Stimulated activated CD4-positive, alpha-beta T cell treated with anti-CD3 and anti-CD28 coated beads, Interleukin-1b, Interleukin-23, amount 100 ng/mL, for 4 hours (primary cell): ENCODE measurements at places on chromosomes 16 and 17.

DNA sequence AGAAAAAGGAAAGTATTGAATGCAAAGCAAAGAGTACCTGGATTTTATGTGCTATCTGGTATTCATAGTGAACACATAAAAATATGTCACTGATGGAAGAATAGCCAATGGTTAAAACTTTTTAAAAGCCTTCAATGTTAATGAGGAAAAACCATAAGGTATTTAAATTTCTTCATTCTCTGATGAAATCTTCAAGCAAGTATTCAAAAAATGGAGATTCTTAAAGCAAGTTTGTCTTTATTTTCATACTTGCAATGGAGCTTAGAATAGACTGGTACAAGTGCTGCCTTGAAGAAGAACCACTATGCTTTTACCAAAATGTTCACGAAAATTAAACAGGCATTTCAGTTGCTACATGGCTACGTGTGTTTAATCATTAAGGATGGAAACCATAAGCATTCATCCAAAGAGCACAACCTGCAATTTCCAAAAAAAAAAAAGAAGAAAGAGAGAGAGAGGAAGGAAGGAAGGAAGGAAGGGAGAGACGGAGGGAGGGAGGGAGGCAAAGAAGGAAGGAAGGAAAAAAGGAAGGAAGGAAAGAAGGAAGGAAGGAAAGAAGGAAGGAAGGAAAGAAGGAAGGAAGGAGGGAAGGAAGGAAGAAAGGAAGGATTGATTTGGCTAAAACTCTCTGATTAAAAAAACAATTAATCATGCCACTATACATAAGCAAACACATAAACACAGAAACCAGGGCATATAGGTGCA, 17.6 kb downstream of the HS3ST3A1 start:
- no peak for DNase-seq

GRCh38 chr16:86145669-86146068, 246.7 kb downstream of the IRF8 start:
- no peak for DNase-seq

GRCh38 chr17:27764589-27764988, 35.7 kb downstream of the NOS2 start:
- DNase-seq = no peak

GRCh38 chr16:64450177-64450576, 671.7 kb downstream of the CDH11 start:
- no peak for DNase-seq

- DNase-seq = no peak
These were observed 463.6 kb downstream of the HAPSTR1 start for GRCh38 chr16:9555051-9555450.

- no peak for DNase-seq
These were observed 63.0 kb upstream of the DNAH9 start for GRCh38 chr17:11535231-11535630.

GRCh38 chr17:10156077-10156435, 42.4 kb downstream of the GAS7 start:
- no peak for DNase-seq

DNA sequence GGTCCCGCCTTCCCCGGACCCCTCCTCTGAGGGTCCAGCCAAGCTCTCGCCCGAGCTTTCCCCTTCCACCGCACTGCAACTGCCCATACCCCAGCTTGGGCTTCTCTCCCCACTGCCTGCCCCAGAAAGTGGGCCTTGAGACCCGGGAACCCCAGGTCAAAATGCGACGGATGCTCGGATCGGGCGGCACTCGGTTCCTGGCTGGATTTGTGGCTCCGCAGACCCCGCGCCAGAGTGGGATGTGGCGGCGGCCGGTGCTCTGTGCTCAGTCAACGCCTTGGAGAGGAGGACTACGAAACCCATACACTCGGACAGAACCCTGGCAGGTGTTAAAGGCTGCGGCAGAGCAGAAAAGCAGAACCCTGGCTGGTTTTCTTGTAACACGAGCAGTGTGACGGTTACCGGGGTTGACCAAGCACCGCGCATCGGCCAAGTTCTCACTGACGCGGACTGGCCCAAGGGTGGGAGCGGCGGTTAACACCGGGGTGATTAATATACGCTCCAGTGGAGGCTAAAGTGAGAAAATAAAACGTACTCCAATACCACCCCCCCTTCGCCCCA, 885 bp upstream of the SLFN13 start:
- DNase-seq = no peak
